ENCODE measurements at places on chromosomes 11 and 22.

- no peak for DNase-seq
These were observed 2.7 kb downstream of the CYB5R2 start for GRCh38 chr11:7670641-7671040.

DNA sequence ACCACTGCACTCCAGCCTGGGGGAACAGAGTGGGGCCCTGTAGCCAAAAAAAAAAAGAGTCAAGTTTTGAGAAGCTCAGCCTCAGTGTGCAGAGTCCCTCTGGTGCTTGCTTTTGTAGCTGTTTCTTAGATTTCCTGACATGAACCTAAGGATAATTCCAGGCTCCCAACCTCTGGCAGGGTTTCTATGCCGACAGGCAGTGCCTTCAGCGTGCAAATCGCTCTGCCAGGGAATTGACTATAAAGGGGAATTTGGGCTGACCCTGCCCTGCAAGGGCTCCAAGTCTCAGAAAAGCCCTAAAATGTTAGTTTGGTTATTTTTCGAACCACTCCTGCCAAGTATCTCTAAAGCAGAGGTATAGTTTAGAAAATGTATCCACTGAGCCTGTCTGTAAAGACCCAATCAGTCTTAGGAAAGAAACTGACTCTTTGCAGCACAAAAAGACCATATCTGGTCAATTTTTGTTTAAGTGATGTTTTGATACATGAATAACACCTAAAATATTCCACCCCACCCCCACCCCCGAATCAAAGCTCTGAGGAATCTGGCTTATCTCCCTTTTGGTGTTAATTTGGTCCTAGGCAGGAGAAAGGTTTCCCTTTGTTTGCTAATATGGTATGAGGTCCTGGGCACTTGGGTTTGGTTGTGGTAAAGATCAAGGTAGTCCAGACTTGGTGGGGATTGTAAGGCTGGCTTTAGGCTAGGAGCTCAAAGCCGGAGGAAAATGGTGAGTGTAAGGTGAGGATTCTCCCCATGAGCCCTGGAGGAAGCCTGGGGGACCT lies 49.7 kb downstream of the ANO1 start:
- DNase-seq, result no peak

- DNase-seq, result no peak
These were observed 11.3 kb upstream of the TCF20 start for GRCh38 chr22:42281706-42282251.

DNA sequence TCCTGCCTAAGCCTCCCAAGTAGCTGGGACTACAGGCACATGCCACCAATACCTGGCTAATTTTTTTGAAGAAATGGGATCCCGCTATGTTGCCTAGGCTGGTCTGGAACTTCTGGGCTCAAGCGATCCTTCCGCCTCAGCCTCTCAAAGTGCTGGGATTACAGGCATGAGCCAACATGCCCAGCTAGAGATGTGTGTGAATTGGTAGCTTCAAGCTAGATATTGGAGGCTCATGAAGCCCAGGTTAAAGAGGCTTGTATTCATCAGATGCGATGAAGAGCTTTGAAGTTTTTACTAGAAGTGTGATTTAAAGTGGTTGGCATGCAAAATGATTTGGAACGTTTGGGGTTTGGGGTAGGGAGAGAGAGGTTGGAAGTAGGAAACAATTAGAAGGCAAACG lies 19.6 kb downstream of the NF2 start:
- no peak for DNase-seq

- DNase-seq, result no peak
These were observed 87.8 kb upstream of the VPREB1 start for GRCh38 chr22:22156716-22157347.

DNA sequence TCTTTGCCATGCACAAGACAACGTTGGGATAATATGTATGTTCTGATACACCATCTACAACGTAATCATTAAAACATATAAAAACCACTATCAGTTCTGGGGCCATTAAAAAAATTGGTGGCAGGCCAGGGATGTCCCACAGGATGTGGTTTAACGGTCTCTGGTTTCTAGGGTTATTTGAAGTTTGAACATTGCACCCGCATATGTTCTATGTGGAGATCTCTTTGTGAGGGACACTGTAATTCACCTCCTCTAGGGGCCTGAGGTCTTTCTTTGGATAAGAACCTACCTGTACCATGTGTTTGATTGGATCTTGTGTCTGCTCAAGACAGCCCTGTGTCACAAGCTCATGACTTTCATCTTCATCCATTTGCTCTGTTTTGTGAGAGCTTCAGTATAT lies 73.2 kb downstream of the GGTLC2 start:
- no peak for DNase-seq

DNA sequence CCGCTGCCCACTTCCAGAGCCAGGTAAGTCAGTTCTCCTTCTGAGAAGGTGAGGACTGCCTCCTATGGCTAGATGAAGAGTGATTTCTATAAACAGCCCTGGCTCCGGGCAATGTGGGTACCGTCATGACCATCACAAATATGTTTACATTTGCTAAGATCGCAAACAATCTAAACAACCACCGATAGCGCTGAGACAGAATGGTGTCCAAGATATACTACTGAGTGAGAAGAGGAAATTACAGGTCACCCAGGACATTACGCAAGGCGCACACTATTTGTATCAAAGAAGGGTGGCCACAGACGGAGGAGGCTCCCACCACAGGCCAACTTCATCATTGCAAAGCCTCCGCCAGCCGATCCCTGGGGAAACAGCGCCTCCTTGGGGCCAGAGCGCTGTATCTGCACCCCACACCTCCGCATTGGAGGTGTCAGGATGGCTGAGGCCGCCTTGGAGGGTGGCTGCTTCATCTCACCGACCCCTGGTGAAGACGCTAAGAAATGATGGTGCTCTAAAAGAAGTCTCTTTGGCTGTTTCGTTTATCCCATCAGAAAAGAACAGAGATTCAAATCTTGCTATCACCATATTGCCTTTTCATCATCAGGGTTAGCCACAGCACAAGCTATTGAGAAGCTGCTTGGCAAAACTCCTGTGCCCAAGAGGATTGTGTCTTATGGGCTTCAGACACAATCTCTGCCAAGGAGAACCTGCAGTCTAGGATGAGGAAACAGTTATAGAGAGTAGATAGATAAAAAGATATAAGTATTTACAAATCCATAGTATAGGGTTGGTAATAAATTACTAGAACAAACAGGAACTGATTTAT lies 12.3 kb upstream of the ASRGL1 start:
- no peak for DNase-seq

DNA sequence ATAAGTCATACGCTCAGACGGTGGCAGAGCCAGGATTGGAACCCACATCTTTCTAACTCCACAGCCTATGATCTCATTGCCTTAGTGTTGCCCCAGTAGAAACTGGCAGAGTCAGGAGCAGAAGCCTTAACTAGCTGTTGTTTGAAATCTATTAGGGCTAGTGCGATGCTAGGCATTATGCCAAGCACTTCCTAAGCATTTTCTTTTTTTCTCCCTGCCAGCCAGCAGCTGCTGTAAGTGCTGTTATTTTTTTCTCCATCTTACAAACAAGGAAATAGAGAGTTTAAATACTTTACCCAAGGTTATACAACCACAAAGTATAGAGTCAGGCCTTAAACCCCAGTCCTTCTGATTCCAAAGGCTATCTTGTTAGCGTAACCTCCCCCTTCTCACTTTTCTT lies 161.0 kb upstream of the SORL1-AS1 start:
- DNase-seq, result no peak

- no peak for DNase-seq
These were observed 75.2 kb downstream of the DHCR7 start for GRCh38 chr11:71372693-71373657.

GRCh38 chr22:28711820-28712777 lies 29.5 kb downstream of the CHEK2 start:
- DNase-seq, result no peak

DNA sequence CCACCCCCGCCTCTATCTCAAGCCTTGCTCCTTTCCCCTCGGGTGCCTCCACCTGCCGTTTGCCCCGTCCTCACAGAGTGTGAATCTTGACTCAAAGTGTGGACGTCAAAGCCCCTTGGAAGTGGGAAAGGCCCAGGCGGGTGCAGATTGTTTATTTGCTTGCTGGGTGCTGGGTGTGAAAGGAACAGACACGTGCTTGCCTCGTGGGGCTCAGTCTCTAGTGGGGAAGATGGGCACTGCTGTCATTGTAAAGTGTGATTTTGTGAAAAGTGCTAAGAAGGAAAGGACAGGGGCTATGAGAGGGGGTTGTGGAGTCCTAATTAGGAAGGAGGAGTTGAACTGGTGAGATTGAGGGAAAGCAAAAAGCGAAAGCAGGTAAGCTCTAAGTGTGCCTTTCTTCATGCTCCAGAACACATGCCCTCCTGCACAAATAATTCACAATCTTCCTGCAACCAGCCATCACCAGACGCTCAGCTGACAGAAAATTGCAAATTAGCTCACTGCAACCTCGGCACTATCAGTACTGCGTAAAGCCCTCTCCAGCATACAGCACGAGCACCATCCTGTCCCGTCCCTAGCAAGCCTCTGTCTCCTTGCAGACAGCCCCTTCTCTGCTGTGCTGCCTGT lies 9.7 kb upstream of the GCAT start:
- no peak for DNase-seq

DNA sequence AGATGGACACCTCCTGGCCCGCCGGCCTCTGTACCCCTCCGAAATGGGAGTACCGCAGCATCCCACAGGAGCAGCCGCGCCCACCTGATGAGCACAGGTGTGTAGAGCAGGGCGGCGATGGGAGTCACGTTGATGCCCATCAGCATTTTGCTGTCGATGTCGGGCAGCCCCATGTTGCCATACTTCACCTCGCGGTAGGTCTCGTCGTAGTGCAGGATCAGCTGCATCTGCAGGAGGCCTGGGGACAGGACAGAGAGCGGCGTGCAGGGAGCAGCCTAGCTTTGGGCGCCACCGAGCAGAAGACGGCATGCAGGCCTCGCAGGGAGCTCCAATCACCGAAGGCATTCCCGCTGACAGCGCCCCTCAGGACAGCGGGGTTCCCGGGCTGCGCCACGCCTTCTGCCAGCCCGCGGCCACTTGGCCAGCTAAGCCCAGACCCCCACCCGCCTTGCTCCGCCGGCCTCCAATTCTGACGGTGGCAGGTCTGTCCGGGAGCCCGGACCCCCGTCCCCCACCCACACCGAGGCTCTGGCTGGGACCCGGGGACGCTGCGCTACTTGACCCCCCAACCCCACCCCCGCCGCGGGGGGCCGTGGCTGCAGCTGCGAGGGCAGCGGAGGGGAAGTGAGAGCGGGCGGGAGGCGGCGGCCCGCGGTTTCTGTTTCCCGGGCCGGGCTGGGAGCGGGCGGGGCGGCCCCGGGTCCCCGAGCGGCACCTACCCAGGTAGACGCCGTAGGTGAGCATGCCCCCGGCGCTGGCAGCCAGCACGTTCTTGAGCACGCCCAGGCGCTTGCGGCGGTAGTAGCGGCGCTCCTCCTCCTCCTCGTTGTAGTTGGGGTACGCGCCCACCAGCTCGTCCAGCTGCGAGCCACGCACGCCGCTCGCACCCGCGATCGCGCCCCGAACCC lies 705 bp downstream of the UNC93B1 start:
- DNase-seq, result no peak

DNA sequence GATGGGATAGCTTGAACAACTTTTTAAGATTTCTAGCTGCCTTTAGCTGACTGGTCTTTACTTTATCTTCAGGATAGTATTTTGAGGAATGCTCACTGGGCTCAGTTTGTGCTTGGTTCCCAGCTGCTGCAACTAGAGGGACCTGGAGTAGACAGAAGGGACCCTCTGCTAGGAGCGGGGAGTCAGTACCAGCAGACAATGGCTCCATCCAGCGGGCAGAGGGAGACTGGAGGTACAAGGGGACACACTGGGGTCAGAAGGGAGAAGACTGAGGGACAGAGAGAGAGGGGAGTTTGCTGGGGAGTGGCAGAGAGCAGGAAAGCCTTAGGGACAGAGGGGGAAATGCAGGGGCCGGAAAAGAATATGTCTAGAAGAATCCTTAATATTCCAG lies 22.0 kb upstream of the ACER3 start:
- DNase-seq, result no peak

DNA sequence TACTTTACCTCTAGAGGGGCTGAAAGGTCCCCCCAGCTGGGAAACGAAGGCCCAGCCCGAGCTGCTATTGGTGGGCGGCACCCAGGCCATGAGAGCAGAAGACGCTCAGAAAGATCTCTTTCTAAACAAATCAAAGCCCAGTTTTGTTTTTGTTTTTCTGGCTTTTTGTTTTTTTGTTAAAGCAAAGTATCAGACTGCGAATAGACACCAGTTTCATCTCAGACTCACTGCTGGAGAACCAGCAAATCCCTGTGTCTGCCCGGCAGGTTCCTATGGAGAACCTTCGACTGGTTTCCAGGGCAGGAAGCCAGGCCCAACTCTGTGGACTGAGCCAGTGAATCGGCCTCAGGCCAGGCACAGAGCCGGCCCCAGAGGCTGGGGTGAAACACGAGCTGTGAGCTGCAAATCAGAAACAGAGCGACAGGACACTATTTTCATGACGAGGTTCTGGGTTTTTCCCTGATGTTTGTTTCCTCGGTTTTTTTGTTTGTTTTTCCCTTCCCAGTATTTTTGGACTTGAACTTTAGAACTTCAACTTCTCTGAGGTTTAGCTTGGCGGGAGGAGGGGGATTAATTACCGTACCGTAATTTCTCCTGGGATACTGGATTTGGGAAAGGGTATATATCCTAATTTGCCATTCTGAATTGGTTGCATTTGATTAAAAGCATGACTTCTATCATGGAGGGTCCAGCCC lies 16.0 kb upstream of the B4GALNT4 start:
- DNase-seq, result no peak

GRCh38 chr11:126172596-126173038 lies 38.8 kb downstream of the RPUSD4 start:
- no peak for DNase-seq

DNA sequence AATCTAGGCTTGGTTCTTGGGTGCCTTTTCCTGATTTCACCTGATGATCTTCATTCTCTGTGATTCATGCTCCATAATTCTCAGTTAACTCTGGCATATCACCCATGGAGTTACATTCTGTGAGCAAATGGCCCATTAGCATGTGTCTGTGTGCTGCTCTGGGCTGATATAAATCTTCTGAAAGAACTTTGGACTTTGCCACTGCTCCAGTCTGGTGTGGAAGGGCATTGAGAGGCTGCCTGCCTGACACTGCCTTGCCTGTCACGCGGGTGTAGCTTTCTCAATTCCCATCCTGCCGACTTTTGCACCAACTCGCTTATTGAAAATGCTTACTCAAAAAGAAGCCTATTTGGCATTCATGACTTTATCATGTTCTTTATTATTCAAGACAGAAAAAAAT lies 42.2 kb downstream of the FAT3 start:
- no peak for DNase-seq

- DNase-seq, result no peak
These were observed 1.6 kb upstream of the CSTF3 start for GRCh38 chr11:33162831-33163230.

GRCh38 chr11:99988471-99988837 lies 698.6 kb upstream of the ARHGAP42 start:
- no peak for DNase-seq

- DNase-seq, result no peak
These were observed 25.4 kb downstream of the THOC5 start for GRCh38 chr22:29528144-29528543.

GRCh38 chr11:85762226-85762625 lies 48.7 kb downstream of the SYTL2 start:
- DNase-seq, result no peak

DNA sequence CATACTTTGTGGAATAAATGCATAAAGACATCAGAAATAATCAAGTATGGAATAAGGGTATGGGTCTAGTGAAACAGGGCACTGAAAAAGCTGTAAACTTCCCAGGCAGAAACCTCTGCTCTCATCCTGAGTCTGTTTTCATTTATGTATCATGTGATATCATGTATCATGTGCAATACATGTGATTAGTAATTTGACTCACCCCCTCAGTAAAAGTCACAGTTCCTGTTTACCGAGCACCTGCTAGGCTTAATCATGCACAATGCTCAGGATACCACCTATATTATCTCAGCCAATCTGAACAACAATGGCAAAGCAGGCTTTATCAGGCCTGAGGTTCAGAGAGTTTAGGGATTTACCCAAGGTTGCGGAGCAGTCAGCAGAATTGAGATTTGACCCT lies 250.6 kb upstream of the TENM4 start:
- DNase-seq, result no peak

Data from osteocyte (in vitro differentiated cells).